ENCODE measurements at places on chromosomes 13 and 19. TPM values are rescaled to one million over a fixed set of nuclear protein-coding genes. Genes with fewer than 3 reads are reported as not detected.

PSPN gene
- 2.4 TPM for total RNA-seq

GRCh38 chr19:30790056-30790680 is 418.0 kb downstream of the ZNF536 start:
- H3K27ac ChIP-seq: no peak overlapping the region
- no peaks in the 10 kb centered on the region for H3K27me3 ChIP-seq
- H3K4me1 ChIP-seq: no peaks in the 10 kb centered on the region
- DNase-seq: no peak

DNA sequence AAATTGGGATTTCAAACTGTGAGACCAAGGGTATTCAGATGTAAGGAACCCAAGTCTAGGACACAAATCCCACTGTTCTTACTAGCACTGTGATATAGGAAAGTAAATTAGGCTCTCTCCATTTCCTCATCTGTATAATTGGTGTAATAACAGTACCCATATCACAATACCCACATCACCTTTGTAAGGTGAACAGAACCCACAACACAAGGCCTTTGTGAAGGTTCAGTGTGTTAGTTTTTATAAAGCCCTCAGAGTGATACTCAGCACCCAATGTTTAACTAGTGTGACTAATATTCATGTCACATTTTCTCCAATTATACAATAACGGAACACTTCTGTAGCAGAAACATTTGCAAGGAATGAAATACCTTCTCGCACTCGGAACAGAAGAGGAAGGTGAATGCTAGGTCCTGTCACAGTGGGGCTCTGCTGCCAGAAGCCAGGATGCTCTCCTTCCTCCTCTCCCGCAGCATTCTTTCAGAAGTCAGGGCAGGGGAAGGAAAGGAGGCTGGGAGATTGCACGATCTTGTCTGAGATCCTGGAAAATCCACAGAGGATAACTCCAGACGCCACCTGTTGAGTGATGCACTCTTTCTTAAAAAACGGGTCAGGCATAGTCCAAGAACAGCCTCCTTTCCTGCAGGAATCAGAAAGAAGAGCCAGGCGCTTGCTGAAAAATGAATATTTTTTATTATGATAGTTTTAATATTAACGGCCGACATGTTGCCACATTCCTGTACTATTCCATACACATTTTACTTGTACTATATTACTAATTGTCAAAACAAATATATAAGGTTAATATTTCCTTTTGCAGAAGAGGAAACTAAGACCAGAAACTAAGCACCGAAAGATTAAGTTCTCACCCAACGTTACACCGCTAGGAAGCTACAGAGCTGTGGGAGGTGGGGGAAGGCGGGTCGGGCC is 762 bp downstream of the ZNF45 start:
- peak overlapping the region; percentile 89 for H3K27ac ChIP-seq
- peaks cover 22% of the 10 kb centered on the region for H3K4me1 ChIP-seq
- peaks cover 42% of the 10 kb centered on the region for H3K36me3 ChIP-seq
- peak overlapping the region; percentile 93 for H3K4me3 ChIP-seq
- no peaks in the 10 kb centered on the region for H3K27me3 ChIP-seq

KCNJ14 gene
- total RNA-seq: 1.7 TPM

GRCh38 chr19:14410091-14411051 is 8.8 kb downstream of the DDX39A start:
- DNase-seq: no peak
- H3K36me3 ChIP-seq: peaks cover 84% of the 10 kb centered on the region
- peak overlapping the region; percentile 46 for H3K27ac ChIP-seq
- no peaks in the 10 kb centered on the region for H3K27me3 ChIP-seq
- peaks cover 53% of the 10 kb centered on the region for H3K4me1 ChIP-seq

ZNF726 gene
- 8.2 TPM for total RNA-seq

- H3K4me3 ChIP-seq: no peak overlapping the region
- no peak overlapping the region for H3K27ac ChIP-seq
- no peak for DNase-seq
- H3K27me3 ChIP-seq: no peaks in the 10 kb centered on the region
- peaks cover under 1% of the 10 kb centered on the region for H3K36me3 ChIP-seq
These were observed 11.6 kb downstream of the WIZ start for GRCh38 chr19:15438124-15438496.

CAMSAP3 gene
- total RNA-seq: 0.80 TPM

DNA sequence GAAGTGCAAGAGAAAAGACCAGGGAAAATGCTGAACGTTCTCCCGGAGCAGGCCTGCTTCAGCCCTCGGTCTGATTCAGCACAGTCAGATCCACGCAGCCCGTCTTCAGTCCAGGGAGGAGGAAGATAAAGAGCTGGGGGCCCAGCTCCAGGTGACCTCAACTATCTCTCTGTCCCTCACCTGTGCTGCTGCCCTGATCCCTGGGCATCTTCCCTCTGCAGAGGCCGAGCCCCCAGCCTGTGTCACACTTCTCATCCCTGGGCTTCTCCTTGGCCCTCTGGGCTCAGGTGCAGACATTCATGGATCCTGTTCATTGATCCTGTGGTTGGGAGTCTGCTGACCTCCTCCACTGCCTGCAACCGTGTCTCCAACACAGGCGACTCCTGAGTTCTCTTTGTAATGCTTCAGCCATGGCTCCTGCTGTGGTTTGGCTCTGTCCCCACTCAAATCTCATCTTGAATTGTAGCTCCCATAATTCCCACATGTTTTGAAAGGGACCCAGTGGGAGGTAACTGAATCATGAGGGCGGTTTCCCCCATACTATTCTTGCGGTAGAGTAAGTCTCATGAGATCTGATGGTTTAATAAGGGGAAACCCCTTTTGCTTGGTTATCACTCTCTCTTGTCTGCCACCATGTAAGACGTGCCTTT is 27.9 kb downstream of the COL4A2 start:
- no peak overlapping the region for H3K27ac ChIP-seq
- peaks cover 22% of the 10 kb centered on the region for H3K27me3 ChIP-seq
- H3K4me3 ChIP-seq: no peak overlapping the region
- peaks cover under 1% of the 10 kb centered on the region for H3K4me1 ChIP-seq

PSG2 gene
- total RNA-seq: not detected

- peaks cover 13% of the 10 kb centered on the region for H3K27me3 ChIP-seq
- no peaks in the 10 kb centered on the region for H3K36me3 ChIP-seq
- H3K27ac ChIP-seq: no peak overlapping the region
- no peak overlapping the region for H3K4me3 ChIP-seq
These were observed 43.0 kb downstream of the CACNA1A start for GRCh38 chr19:13463296-13463695.

DNA sequence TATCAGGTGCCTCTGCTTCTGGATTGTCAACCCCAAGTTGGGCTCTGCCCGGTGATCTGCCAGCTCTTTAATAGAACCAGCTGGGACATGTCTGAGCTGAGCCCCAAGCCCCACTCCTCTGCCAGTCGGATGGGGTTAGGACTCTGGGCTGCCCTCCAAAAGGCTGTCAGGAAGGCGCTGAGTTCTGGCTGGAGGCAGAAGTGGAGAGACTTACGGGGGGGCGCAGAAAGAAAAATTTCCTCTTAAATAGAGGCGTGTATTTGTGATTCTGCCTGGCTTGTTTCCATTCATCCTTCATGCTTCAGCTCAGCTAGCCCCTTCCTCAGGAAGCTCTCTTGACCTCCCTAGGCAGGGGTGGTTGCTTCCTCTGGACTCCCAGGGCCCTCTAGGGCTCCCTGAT is 985 bp upstream of the KCNK6 start:
- no peak for DNase-seq
- peak overlapping the region; percentile 84 for H3K4me3 ChIP-seq
- no peaks in the 10 kb centered on the region for H3K27me3 ChIP-seq
- no peak overlapping the region for H3K27ac ChIP-seq
- H3K4me1 ChIP-seq: peaks cover 44% of the 10 kb centered on the region
- H3K36me3 ChIP-seq: no peaks in the 10 kb centered on the region
